Mesendoderm (in vitro differentiated cells): ENCODE measurements at places on chromosomes 11 and 22.

- no peaks in the 10 kb centered on the region for H3K27me3 ChIP-seq
- no peak for DNase-seq
- H3K4me1 ChIP-seq, result no peaks in the 10 kb centered on the region
- no peak overlapping the region for H3K27ac ChIP-seq
Observed at GRCh38 chr11:96001037-96001436, 77.1 kb upstream of the MTMR2 start.

- H3K4me1 ChIP-seq, result peaks cover 3% of the 10 kb centered on the region
- peak; percentile 40 for DNase-seq
- peaks cover 63% of the 10 kb centered on the region for H3K27me3 ChIP-seq
- H3K4me3 ChIP-seq, result no peak overlapping the region
- no peak overlapping the region for H3K27ac ChIP-seq
- no peaks in the 10 kb centered on the region for H3K36me3 ChIP-seq
Observed at GRCh38 chr22:45975164-45976161, 1.5 kb downstream of the WNT7B start.

- H3K36me3 ChIP-seq, result no peaks in the 10 kb centered on the region
- no peak overlapping the region for H3K27ac ChIP-seq
- H3K27me3 ChIP-seq, result no peaks in the 10 kb centered on the region
Observed at GRCh38 chr11:81071606-81072005, 1630.8 kb upstream of the TENM4 start.

GRCh38 chr11:9787981-9788521 is 124.2 kb downstream of the SWAP70 start:
- DNase-seq, result no peak
- H3K27me3 ChIP-seq, result no peaks in the 10 kb centered on the region
- no peak overlapping the region for H3K4me3 ChIP-seq
- H3K4me1 ChIP-seq, result no peaks in the 10 kb centered on the region
- no peak overlapping the region for H3K27ac ChIP-seq

DNA sequence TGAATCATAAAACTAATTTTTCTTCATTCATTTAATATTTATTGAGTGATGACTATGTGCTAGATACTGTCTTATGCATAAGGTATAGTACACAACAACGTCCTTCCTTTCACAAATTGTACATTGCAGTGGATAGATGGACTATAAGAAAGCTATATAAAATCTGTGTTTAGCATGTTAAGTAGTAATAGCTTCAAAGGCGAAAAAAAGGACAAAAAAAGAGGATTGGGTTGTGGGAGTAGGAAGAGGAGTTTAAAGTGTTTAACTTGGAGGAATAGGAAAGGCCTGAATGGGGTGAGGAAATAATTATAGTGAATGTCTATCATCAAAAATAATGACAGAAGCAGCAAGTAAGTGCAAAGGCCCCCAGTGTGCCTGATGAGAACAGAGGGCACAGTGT is 565.4 kb upstream of the LUZP2 start:
- no peak overlapping the region for H3K27ac ChIP-seq
- DNase-seq, result no peak
- H3K4me3 ChIP-seq, result no peak overlapping the region

DNA sequence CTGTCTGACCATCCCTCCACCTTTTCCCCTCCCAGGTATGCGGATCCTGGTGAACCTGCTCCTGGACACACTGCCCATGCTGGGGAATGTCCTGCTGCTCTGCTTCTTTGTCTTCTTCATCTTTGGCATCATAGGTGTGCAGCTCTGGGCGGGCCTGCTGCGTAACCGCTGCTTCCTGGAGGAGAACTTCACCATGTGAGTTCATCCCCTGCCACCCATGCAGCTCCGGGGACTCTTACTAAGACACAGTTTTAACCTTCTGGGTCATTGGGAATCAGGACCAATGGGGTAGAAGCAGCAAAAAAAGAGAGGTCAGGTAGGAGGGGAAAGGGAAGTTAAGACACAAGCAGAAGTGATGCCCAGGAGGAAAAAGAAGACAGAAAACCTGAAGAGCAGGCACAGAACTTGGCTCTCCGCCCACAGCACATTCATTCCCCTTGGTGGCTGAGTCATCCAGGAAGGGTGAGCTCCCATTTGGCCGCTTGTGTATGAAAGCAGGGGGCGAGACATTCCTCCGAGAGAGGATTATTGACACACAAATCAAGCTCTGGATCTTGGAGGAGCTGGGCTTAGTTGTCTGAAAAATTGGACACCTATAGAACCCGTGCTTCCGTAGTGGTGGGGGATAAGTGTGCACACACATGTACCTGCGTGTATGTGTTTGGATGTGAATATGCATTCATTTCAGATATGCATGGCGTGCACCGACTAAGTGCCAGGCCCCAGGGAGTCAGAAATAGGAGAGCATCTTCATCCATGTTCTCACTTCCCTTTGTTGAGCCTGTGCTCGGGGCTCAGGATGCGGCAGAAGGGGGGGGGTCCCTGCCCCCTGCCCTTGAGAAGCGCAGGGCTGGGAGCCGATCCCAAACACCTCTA is 64.2 kb downstream of the CACNA1I start:
- no peak overlapping the region for H3K27ac ChIP-seq
- no peaks in the 10 kb centered on the region for H3K27me3 ChIP-seq
- no peaks in the 10 kb centered on the region for H3K36me3 ChIP-seq
- H3K4me3 ChIP-seq, result no peak overlapping the region
- no peaks in the 10 kb centered on the region for H3K4me1 ChIP-seq

DNA sequence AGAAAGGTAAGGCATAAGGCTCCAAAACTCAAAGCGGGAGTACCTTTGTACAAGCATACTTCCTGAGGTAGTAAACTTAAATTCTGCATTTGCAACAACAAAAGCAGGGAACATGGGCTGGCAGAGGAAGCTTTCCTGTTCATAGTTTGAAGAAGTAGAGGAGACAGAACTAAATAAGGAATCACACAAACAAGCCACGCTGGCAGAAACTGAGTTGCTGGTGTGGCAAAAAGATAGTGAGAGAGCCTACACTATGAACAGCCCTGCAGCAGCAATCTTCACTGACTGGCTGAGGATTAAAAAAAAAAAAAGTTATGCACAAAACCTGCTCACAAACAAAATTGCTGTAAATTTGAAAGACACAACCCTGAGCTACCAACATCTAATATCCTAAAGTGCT is 46.5 kb downstream of the FCHSD2 start:
- H3K4me1 ChIP-seq, result no peaks in the 10 kb centered on the region
- H3K27me3 ChIP-seq, result no peaks in the 10 kb centered on the region
- H3K27ac ChIP-seq, result no peak overlapping the region
- H3K4me3 ChIP-seq, result no peak overlapping the region

- H3K27ac ChIP-seq, result no peak overlapping the region
- DNase-seq, result no peak
- H3K36me3 ChIP-seq, result peaks cover 9% of the 10 kb centered on the region
- no peaks in the 10 kb centered on the region for H3K4me1 ChIP-seq
- no peaks in the 10 kb centered on the region for H3K27me3 ChIP-seq
Observed at GRCh38 chr11:119042927-119043326, 12.2 kb upstream of the SLC37A4 start.

GRCh38 chr22:36741968-36742367 is 34.0 kb downstream of the IFT27 start:
- no peak overlapping the region for H3K27ac ChIP-seq
- no peaks in the 10 kb centered on the region for H3K4me1 ChIP-seq
- no peak for DNase-seq
- H3K36me3 ChIP-seq, result no peaks in the 10 kb centered on the region
- H3K27me3 ChIP-seq, result no peaks in the 10 kb centered on the region

DNA sequence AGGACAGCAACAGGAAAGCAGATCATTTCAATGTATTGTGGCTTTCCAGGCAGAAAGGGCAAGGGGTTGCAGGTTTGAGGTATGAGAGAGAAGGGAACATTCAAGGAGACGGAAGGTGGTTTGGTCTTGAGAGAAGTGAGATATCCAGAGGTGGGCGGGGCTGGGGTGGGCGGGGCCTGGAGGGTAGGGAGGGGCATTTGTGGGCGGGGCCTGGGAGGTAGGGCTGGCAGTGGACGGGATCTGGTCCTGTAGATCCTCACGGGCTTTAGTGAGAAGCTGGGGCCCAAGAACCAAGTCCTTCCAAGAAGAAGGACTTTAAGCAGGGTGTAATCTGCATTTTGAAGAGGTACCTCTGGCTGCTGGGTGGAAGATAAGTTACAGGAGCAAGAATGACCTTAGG is 199.2 kb downstream of the MN1 start:
- H3K36me3 ChIP-seq, result no peaks in the 10 kb centered on the region
- no peak overlapping the region for H3K4me3 ChIP-seq
- no peaks in the 10 kb centered on the region for H3K4me1 ChIP-seq
- DNase-seq, result no peak

- no peak overlapping the region for H3K27ac ChIP-seq
- H3K27me3 ChIP-seq, result no peaks in the 10 kb centered on the region
- H3K36me3 ChIP-seq, result no peaks in the 10 kb centered on the region
- DNase-seq, result no peak
Observed at GRCh38 chr22:40665312-40665711, 14.0 kb upstream of the MCHR1 start.

DNA sequence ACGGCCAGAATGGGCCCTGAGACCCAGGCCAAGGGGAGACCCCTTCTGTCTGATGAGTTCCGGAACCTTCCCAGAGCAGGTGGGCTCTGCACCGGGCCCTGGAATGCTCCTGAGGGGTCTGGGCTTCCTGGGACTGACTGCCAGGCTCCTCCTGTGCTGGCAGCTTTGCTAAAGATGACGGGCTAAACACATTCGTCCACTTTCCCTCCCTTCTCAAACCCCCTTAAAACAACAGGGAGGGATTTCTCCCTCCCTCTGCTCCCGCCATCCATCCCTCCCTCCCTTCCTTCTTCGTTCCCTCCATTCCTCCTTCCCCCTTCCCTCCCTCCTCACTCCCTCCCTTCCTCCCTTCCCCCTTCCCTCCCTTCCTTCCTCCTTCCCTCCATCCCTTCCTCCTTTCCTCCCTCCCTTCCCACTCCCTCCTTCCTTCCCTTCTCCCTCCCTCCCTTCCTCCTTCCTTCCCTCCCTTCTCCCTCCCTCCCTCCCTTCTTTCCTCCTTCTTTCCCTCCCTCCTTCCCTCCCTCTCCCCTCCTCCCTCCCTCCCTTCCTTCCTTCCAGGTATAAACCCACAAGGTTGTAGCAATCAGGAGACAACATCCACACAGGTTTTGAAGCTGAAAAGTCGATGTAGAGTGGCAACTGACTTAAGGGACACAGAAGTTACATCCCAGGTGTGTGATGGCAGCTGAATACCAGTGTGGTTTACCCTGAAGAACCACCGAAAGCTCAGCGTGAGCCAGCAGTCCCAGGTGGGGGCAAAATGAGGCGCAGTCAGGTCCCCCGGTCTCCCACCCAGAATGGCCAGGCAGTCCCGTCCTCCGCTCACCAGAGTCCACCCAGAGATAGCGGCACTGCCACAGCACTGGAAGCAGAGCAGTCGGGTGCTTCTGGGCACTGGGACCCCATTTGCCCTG is 18.8 kb upstream of the MGAT3 start:
- H3K36me3 ChIP-seq, result no peaks in the 10 kb centered on the region
- peaks cover 2% of the 10 kb centered on the region for H3K4me1 ChIP-seq
- no peak for DNase-seq
- H3K4me3 ChIP-seq, result no peak overlapping the region

GRCh38 chr22:31800065-31800464 is 46.2 kb downstream of the DEPDC5 start:
- no peaks in the 10 kb centered on the region for H3K4me1 ChIP-seq
- no peaks in the 10 kb centered on the region for H3K36me3 ChIP-seq
- H3K27me3 ChIP-seq, result no peaks in the 10 kb centered on the region
- no peak overlapping the region for H3K4me3 ChIP-seq

DNA sequence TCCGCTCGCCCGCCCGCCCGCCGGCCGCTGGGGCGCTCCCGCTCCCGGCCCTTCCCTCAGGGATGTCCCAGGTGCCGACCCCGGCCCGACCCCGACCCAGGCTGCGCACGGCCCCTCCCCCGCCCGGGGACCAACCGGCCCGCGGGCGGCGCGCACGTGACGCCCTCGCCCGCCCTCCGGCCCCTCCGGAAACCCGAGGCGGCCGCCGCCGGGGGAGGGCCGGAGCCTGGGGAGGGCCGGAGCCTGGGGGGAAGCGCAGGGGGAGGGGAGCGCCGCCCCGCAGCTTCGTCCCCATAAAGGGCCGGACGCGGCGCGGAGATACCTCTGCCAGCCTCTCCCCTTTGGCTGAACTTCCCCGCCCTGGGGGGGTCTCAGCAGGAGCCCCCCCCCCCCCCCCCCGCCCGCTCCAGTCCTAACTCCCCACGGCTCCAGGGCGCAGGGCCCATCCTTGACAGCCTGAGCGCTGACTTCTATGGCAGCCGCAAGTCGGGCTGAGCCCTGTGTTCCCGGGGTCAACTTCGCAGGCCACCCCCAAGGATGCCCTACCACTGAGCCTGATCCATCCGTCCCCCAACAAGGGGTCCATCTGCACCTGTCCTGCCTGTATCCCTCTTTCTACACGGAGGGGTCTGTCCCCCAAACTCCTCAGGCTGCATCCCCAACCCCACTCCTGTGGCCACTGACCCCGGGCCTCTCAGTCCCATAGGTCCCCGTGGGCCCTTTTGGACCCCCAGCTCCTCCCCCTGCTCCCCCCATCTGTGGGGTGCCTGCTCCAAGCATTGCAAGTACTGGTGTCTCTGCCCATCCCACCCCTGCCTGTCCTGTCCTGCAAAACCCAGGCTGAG is at the start of gene MAPK12:
Gene MAPK12, minus strand, starts transcription at position 69 of the 845 bp plus-strand sequence. CDS start 174 bp downstream, outside the sequence.
- no peaks in the 10 kb centered on the region for H3K36me3 ChIP-seq
- no peak within 1 kb of the TSS for H3K27ac ChIP-seq
- DNase-seq, result no peak
- H3K27me3 ChIP-seq, result no peaks in the 10 kb centered on the region
- no peaks in the 10 kb centered on the region for H3K4me1 ChIP-seq

GRCh38 chr22:37492428-37493344 is 6.5 kb upstream of the MFNG start:
- no peak overlapping the region for H3K27ac ChIP-seq
- no peaks in the 10 kb centered on the region for H3K27me3 ChIP-seq
- H3K4me1 ChIP-seq, result no peaks in the 10 kb centered on the region
- H3K36me3 ChIP-seq, result no peaks in the 10 kb centered on the region
- peak; percentile 85 for DNase-seq

GRCh38 chr11:111659201-111660115 is 57.2 kb downstream of the SIK2 start:
- no peaks in the 10 kb centered on the region for H3K36me3 ChIP-seq
- no peaks in the 10 kb centered on the region for H3K4me1 ChIP-seq
- H3K27ac ChIP-seq, result no peak overlapping the region
- H3K4me3 ChIP-seq, result no peak overlapping the region
- DNase-seq, result no peak

GRCh38 chr11:124946735-124947141 is 7.3 kb upstream of the CCDC15 start:
- no peaks in the 10 kb centered on the region for H3K36me3 ChIP-seq
- H3K27me3 ChIP-seq, result no peaks in the 10 kb centered on the region
- H3K4me1 ChIP-seq, result no peaks in the 10 kb centered on the region
- no peak overlapping the region for H3K4me3 ChIP-seq
